ENCODE measurements at places on chromosomes 4 and X. TPM values are rescaled to one million over a fixed set of nuclear protein-coding genes. Genes with fewer than 3 reads are reported as not detected.

- no peaks in the 10 kb centered on the region for H3K36me3 ChIP-seq
- no peaks in the 10 kb centered on the region for H3K4me1 ChIP-seq
Observed at GRCh38 chr4:100988876-100989275, 358.4 kb downstream of the PPP3CA start.

DNA sequence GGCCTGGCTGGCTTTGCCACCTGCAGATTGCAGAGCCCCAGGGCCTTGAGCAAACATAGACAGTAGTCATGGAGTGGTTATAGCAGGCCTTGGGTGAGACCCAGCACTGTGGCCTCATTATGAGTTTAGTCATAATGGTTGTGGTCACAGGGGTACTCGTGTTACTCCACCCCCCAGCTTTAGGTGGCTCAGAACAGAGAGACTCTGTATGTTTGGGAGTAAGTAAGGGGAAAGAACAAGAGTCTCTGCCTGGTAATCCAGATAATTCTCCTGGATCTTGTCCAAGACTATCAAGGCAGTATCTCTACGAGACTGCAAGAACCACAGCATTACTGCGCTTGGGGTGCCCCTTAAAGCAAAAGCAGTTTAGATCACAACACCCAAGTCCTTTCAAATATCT lies 62.3 kb upstream of the SCRG1 start:
- H3K27me3 ChIP-seq = no peaks in the 10 kb centered on the region
- no peak for DNase-seq
- H3K36me3 ChIP-seq = no peaks in the 10 kb centered on the region
- no peak overlapping the region for H3K4me3 ChIP-seq

Gene CPZ
- not detected for total RNA-seq

DNA sequence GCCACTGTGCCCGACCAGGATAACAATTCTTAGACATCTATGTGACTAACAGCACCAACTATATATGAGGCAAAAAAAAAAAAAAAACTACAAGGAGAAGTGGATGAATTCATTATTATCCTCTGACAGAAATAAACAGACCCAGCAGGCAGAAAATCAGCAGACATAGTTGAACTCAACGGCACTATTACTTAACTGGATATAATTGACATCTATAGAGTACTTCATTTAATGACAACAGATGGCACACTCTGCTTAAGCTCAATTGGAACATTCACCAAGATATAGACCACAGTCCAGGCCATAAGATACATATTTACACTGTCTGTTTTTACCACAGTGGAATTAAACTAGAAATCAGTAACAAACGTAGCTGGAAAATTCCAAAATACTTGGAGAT lies 13.3 kb downstream of the CLDN22 start:
- DNase-seq = no peak
- no peak overlapping the region for H3K27ac ChIP-seq
- no peaks in the 10 kb centered on the region for H3K4me1 ChIP-seq
- H3K4me3 ChIP-seq = no peak overlapping the region

- H3K27ac ChIP-seq = no peak overlapping the region
- no peak for DNase-seq
- no peak overlapping the region for H3K4me3 ChIP-seq
- H3K36me3 ChIP-seq = no peaks in the 10 kb centered on the region
Observed at GRCh38 chrX:10198254-10198653, 41.5 kb downstream of the CLCN4 start.

Gene FGF5
- total RNA-seq = not detected

- no peak overlapping the region for H3K4me3 ChIP-seq
- H3K27ac ChIP-seq = peak overlapping the region; percentile 38
- peak; percentile 3 for DNase-seq
- H3K4me1 ChIP-seq = peaks cover 19% of the 10 kb centered on the region
- no peaks in the 10 kb centered on the region for H3K27me3 ChIP-seq
Observed at GRCh38 chrX:123906557-123907316, 46.9 kb downstream of the XIAP start.

Gene STOX2
- total RNA-seq = not detected

DNA sequence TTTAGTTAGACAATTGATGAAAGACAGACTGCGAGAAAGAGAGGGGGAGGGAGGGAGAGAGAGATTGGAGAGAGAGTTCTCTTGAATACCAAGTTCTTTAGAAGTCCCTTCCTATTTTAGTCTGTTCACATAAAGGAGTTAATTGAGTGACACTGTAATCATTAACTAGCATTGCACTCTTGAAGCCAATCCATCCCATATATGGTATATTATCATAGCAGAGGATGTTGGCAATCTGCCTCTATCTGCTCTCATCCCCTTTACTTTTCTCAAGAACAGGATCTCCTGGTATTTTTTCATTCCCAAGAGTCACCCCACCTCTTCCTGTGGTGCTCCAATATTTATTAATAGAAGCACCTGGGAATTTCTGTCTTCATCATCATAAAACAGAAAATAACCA lies 959.6 kb upstream of the NDST4 start:
- H3K27ac ChIP-seq = no peak overlapping the region
- H3K36me3 ChIP-seq = no peaks in the 10 kb centered on the region
- no peaks in the 10 kb centered on the region for H3K4me1 ChIP-seq
- H3K27me3 ChIP-seq = no peaks in the 10 kb centered on the region

Gene GPR78
- not detected for total RNA-seq

Gene CCDC110
- 0.45 TPM for total RNA-seq
